ENCODE measurements at places on chromosomes 3 and 15.

DNA sequence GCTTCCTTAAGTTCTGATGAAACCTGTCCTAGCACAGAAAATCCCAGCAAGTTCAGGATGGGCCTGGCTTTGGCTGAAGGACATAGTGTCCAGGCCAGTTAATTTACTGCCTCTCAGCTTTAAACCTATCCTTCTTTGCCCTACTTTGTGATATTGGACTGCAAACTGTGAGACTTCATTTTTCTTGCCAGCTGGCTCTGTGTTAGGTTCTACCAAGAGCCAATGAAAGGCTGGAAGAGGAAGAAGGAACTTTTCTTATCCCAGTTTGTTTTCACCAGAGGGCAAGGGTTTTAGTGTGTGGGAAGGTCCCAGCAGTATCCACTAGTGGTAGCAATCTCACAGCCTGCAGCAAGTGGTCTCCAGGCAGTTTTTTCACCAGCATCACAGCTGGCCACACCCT, 18.2 kb downstream of the DCUN1D1 start:
- DNase-seq = no peak

DNA sequence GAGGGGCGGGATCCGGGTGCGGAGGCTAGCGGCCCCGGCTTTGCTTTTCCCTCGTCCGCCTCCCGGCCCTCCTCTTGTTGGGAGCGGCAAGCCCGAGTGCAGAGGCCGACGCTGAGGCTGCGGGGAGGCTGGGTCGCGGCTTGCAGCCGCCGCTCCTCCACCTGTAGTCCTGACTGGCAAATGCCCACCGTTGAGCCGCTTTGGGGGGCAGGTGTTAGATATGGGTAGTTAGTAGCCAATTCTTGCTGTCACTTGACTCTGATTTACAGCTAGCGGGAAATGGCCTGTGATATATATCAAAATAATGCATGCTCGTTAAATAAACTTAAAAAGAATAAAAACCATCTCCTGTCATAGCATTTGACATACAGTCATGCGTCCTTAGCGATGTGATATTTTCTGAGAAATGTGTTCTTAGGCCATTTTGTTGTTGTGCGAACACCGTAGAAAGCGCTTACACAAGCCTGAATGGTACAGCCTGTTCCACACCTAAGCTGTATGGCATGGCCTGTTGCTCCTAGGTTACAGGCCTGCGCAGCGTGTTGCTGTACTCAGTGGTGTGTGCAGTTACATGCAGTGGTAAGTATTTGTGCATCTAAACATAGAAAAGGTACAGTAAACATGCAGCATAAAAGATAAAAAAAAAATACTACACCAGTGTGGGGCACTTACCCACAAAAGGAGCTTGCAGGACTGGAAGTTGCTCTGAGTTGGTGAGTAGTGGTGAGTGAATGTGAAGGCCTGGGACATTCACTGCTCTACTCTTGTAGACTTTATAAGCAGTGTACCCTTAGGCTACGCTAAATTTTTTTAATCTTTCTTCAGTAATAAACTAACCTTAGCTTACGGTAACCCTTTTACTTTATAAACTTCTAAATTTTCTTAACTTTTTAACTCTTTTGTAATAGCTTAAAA, 873 bp downstream of the CAPN7 start:
- DNase-seq = no peak

DNA sequence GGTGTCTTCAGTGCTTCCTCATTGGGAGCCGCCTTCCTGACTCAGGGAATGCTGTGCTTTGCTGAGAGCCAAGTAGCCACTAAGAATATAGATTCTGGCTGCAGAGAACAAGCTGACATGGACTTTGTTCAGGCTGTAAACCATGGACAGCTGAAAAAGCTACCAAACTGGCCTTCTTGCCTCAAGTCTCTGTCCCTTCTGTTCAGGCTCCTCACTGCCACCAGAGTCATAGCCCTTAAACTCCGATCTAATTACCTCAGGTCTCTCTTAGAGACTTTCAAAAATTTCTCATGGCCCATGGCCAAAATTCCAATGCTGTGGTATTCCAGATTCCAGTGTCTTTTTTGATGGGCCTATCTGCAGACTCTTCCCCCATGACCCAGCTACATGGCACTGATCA, 19.4 kb upstream of the PTX3 start:
- DNase-seq = no peak

DNA sequence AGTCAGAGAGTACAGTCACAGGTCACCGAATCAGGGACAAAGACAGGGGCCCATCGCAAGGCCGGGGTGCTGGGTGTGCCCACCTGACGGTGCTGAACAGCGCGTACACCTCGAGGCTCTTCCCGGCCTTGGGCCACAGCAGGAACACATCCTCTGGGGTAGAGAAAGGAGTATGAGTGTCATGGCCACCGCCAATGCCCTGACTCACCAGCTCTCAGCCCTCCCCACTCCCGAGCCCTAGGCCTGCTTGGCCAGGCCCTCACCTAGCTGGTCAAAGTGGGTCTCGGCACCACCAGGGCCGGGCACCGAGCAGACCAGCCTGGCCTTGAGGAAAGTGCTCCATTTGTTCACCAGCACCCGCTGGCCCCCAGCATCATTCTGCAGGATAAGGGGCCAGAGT, 4.2 kb downstream of the SEMA3G start:
- no peak for DNase-seq

GRCh38 chr3:4983739-4984510, 4.7 kb downstream of the BHLHE40 start:
- DNase-seq = no peak

DNA sequence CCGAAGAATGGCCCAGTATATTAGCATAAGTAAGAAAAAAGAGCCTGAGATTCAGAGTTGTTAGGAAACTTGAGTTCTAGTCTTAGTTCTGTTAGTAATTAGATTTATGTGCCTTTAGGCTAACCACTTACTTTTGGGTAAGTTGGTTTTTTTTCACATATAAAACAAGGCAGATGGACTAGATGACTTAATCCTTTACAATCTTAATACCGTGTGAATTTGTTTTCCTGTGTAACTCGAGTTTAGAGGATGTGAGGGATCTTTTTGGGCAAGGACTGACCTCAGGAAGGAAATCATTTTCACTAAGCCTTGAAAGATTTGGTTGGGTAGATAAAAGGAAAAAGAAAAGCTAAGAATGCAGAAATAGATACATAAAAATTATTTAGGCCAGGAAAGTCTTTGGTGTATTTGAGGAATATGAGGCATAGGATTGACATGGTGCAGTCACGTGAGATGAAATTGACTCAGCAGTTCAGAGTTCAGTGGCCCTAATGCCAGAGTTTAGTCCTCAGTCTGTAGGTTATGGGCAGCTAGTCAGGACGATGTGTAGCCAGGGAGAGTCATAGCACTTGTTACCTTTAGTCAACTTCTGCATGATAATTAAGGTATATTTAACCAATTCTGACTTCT, 34.6 kb downstream of the PAK2 start:
- no peak for DNase-seq

DNA sequence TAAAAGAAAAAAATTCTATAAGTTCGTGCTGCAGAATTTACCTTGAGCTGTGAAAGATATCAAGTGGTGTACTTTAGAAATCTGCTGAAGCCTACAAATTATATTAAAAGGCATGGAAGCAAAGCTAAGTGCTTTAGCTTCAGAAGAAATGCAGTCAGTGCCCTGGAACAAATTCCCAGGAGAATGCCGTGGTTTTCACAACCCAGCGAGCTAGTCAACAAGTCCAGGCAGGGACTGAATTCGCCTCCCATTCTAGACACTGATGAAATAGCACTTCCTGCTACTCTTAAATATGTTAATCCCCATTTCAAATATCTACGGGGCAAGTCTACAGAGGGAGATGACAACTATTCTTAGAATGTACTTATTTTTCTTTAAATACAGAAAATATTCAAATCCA, 326.4 kb upstream of the IGF1R start:
- DNase-seq = no peak

DNA sequence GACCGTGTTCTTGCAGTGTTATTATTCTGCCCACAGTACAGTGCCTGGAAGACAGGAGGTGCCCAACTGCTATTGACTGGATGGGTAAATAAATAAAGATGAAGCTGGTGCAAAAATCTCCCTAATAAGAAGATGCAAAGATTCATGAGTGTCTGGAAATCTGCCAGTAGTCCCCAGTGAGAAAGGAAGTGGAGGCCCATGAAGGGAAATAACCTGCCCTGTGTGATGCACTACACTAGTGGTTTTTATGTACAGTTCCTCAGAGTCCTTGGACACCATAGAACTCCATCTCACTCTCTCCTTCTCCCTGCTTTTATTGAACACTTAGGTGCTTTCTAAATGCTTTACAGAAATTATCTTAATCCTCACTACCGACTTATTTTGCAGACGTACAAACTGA, 8.3 kb upstream of the SUCLG2 start:
- DNase-seq = no peak

- no peak for DNase-seq
Observed at GRCh38 chr3:129992781-129993180, 18.3 kb downstream of the TRH start.

- peak; percentile 18 for DNase-seq
Observed at GRCh38 chr3:51280176-51280575, 104.9 kb upstream of the MANF start.

DNA sequence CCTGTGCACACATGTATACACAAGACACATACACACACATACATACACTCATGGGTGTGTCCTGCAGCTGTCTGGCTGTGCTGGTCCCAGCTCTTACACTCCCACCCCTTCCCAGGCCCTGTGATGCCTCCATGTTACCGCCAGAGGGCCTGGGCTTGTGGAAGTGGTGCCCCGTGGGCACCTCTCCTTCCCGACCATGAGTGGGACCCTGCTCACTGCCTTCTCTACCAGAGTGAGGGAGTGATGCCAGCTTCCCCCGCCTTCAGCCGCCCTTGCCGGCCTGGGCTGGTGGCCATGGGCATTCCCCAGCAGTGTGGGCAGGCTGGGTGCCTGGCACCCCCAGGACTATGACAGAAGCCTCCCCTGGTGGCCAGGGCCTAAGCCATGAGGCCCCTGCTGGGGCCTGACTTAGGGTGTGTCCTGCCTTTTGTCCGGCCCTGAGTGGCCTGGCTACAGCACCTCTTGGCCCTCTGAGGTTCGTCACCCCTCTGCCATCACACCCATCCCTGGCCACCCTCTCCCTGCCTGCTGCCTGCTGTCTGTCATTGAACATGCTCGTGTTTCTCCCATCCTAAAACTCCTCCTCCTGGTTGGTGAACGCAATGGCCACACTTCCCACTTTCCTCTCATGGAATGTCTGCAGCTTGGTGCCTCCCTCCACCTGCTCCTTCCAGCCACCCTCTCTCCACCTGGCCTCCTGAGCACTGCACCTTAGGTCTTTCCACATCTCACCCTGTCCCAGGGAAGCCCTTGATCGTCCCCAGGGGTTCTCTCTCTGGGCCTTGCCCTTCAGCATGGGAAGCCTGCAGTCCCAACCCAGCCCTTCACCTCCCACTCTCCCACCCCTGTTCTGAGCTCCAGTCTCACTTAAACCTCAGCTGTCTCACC, 14.6 kb downstream of the HDAC11 start:
- DNase-seq = peak; percentile 87

DNA sequence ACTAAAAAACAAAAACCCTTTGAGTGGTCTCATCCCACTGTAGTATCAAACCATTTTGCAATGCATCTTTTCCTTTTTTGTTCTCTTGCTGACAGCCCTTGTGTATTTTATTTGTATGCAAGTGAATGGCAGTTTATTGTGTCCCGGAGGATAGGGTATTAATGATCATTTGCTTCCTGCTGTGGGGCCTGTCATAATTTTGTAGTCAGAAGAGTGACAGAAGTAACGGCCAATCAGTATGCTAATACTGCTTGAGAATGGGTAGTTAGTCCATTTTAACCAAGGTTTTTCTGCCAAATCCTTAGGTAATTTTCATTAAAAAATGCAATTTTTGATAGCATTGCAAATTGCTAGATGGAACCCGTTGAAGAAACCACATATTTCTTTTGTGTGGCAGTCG, 75.5 kb upstream of the PLSCR5 start:
- no peak for DNase-seq

GRCh38 chr15:99618941-99619411, 53.2 kb downstream of the MEF2A start:
- no peak for DNase-seq

DNA sequence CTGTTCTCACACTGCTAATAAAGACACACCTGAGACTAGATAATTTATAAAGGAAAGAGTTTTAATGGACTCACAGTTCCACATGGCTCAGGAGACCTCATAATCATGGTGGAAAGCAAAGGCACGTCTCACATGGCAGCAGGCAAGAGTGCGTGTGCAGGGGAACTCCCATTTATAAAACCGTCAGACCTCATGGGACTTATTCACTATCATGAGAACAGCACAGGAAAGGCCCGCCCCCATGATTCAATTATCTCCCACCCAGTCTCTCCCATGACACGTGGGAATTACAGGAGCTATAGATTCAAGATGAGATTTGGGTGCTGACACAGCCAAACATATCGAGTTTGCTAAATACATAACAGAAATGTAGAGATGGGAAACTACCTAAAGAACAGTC, 39.5 kb upstream of the DGKG start:
- no peak for DNase-seq

GRCh38 chr15:64746921-64747320, 28.5 kb downstream of the RBPMS2 start:
- DNase-seq = no peak

GRCh38 chr15:37940876-37941275, 6.4 kb downstream of the TMCO5A start:
- DNase-seq = no peak

DNA sequence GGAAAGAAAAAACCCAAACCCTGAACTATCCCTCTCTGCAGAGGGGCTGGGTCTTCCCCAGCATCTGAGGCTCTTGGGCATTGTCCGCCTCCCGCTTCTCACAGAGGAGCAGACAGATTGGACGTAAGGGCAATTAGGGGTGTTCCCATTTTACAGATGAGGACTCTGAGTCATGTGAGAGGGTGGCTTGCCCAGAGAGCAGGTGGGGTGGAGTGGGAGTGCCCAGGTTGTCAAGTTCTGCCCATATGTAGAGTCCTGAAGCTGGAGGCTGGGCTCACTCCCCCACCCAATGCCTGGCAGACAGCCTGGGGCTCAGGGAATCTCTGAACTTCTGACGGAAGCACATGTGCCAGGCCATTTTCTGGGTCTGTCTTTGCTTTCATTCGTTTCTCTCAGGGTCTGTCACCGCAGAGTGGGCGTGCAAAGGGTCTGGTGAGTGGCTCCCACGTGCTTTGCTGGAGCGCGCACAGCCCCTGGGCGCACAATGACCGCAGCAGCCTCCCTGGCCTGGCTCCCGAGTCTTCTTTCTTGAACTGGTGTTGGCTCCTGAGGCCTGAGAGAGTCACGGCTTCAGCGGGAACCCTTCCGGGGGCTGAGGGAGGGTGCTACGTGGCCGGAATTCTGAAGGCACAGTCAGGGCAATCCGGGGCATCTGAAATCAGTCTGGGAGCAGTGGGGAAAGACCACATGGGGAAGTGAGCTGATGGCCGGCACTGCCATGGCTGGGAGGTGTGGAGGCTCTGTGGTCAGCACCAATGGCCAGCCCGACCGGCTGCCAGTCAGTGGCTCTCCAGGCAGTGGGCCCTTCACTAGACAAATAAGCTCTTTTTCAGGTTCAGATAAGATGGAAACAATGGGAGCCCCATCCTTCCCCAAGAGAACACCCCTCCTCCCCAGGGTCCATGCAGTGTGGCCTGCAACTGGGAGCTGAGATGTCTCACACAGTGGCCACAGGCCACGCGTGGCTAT, 1.1 kb upstream of the TRPM1 start:
- DNase-seq = no peak

All from nucleus accumbens (tissue), 56 donors.